Sciatic nerve (tissue), 2 donors: ENCODE measurements at places on chromosomes 12 and 14. TPM values are rescaled to one million over a fixed set of nuclear protein-coding genes. Genes with fewer than 3 reads are reported as not detected.
A peak's percentile ranks its signal among the peaks of the same experiment; 100 is the strongest.

- DNase-seq: no peak
These were observed 29.3 kb downstream of the CD9 start for GRCh38 chr12:6229224-6230218.

PTCSC3 gene
- total RNA-seq: not detected

GLT1D1 gene
- total RNA-seq: 2.0 TPM

DNA sequence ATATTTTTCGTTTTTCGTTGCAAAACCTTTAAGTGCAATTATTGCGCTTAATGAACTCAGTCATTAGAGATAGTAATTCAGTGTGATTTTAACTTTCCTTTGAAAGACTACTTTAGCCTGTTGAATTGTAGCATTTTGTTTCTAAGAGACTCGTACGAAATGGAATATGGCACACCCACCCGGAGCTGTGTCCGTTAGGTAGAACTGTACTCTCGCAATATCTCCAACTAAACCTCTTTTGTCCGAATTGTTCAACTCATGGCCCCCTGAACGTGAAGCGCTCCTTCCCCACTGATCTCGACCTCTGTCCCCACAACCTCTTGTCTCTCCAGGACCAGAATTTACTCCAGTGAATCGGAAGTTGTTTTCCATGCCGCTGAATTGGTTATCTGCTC is 800 bp downstream of the PCNX4 start:
- DNase-seq: no peak

MPHOSPH9 gene
- 22.9 TPM for total RNA-seq

C14orf180 gene
- total RNA-seq: 4.7 TPM

DNA sequence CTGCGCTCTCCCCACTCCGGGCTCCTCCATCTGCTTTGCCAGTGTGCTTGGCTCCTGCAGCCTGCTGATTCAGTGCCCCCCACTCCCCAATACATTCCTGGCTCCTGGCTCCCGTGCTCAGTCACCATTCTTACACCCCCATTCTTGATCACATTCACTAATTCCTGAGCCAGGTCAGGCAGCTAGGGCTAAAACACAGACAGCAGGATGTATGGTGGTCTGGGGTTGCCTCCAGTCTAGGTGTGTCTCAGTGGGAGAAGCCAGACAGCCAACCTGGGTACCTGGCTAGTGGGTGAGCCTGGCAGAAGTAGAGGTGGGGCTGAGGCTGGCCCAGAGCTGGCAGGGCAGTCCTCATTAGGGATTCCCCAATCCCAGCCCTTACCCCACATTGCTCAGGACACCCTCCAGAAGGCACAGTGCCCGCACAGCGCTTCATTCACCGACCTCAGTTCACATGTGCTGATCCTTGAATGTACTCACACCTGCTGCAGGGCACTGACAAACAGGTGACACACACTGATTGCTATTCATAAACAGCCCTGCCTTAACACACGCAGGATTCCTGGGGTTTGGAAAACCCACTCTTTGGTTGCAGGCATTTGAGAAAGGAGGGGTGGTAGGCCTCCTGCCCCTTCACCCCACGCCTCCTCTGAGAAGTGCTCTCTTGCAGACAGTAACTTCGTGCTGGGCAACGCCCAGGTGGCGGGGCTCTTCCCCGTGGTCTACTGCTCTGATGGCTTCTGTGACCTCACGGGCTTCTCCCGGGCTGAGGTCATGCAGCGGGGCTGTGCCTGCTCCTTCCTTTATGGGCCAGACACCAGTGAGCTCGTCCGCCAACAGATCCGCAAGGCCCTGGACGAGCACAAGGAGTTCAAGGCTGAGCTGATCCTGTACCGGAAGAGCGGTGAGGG is 1.7 kb downstream of the KCNH3 start:
- peak; percentile 31 for DNase-seq

DNA sequence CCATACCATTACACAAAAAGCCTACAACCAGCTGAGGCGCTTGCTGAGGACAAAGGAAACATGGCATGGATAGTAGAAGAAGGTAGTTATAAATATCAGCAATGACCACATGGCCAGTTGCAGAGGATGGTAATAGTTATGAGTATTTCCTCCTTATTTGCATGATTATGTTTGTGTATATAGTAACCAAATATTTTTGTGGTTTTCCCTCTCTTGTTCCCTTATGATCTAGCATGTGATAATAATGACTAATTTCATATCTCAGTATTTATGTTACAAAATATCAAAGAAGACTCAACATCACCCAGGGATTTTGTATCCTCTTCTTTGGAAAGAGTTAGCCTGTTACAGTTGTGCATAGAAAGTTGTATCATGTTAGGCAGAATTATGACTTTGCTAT is 13.5 kb upstream of the CATSPERB start:
- DNase-seq: no peak

EIF2S3B gene
- total RNA-seq: 0.62 TPM

GRCh38 chr14:101198398-101199027 is 295.0 kb upstream of the RTL1 start:
- DNase-seq: peak; percentile 31

DNA sequence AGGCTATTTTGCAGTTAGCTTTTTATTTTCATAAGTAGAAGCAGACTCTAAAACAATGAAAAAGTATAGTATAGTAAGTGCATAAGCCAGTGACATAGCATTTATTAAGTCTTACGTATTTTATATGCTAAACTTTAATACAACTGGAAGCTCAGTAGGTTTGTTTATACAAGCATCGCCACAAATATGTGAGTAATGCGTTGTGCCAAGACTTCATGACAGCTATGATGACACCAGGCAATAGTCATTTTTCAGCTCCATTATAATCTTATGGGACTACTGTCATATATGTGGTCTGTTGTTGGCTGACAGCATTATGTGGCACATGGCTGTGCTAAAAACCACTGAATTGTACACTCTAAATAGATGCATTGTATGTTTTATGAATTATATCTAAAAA is 40.3 kb downstream of the SLC38A2 start:
- DNase-seq: no peak

MIPOL1 gene
- 25.8 TPM for total RNA-seq

CCDC175 gene
- not detected for total RNA-seq

LRRC43 gene
- 0.58 TPM for total RNA-seq

GRCh38 chr12:121806546-121807423 is 3.0 kb downstream of the SETD1B start:
- no peak for DNase-seq

GRCh38 chr12:117010693-117011451 is 88.3 kb downstream of the TESC start:
- DNase-seq: no peak

FAM222A gene
- 4.7 TPM for total RNA-seq

DNA sequence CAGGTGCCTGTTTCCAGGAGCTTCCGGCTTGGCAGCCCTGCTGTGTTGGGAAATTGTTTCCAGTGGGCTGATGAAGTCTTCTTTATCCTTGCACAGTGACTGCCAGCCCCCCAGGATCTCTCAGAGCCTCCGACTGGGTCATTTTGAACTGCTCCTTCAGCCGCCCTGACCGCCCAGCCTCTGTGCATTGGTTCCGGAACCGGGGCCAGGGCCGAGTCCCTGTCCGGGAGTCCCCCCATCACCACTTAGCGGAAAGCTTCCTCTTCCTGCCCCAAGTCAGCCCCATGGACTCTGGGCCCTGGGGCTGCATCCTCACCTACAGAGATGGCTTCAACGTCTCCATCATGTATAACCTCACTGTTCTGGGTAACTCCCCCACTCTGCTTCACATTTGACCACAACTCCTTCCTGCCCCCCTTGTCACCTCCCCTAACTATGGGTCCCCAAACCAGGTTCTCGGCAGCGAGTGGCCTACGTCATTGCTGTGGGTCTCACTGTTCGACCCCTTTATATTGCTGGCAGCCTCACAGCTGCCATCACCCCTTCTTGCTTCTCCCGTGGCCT is 2.3 kb downstream of the LAG3 start:
- DNase-seq: no peak

B4GALNT3 gene
- 28.8 TPM for total RNA-seq

GRCh38 chr12:122048151-122048550 is 26.5 kb downstream of the BCL7A start:
- DNase-seq: no peak

DNA sequence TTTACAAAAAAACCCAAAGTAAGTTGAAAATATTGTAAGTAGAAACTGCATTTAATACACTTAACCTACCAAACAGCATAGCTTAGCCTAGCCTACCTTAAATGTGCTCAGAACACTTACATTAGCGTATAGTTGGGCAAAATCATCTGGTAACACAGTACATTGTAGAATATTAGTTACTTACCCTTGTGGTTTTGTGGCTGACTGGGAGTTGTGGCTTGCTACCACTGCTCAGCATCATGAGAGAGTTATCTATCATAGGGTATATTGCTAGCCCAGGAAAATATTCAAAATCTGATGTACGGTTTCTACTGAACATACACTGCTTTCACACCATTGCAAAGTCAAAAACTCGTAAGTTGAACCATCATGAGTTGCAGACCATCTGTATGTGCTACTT is 141.7 kb upstream of the GARIN6 start:
- no peak for DNase-seq

DNA sequence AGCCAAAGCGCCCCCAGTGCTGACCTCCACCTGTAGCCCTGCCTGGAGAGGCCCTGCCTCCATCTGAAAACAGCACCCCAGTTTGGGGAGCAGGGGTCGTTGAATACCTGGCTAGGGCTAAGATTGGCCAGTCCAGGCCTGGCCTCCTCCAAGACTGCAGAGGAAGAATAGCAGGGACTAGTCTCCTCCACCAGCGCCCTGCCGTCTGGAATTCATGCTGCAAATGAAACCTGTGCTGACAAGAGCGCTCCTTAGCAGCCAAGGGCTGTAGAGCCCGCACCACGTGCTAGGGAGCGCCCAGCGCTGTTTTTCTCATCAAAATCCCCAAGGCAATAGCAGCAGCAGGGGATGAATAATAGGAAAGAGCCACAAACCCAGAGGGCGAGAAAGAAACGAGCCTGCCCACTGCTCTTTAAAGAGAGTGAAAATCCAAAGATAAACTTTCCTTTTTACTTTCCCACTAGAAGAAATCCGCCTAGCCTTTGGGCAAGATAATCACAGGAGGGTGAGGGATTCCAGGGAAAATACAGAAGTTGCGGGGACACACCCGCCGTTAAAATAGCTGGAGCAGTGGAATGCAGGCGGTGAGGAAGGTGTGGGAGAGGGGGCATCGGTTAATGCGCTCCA is 3.3 kb downstream of the COL2A1 start:
- DNase-seq: peak; percentile 57

DNA sequence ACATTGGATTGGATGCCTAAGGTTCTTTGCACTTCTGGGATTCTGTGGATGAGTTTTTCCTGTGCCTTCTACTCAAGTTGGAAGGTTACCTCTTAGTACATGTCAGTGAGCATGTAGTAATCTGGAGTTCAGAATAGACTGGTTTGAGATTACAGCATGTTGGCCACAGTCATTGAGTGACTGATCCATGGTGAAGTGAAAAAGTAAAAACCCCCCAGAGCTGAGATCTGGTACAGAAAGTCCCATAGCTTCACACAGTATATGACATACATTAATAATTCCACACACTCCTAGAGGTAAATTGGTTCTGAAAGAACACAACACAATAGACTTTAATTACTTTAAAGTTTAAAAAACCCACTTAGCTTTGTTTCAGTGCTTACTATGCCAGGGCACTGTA is 11.9 kb upstream of the CCND2 start:
- no peak for DNase-seq

- no peak for DNase-seq
These were observed 131.2 kb downstream of the CRADD start for GRCh38 chr12:93808169-93808899.

STAB2 gene
- 0.13 TPM for total RNA-seq

DNA sequence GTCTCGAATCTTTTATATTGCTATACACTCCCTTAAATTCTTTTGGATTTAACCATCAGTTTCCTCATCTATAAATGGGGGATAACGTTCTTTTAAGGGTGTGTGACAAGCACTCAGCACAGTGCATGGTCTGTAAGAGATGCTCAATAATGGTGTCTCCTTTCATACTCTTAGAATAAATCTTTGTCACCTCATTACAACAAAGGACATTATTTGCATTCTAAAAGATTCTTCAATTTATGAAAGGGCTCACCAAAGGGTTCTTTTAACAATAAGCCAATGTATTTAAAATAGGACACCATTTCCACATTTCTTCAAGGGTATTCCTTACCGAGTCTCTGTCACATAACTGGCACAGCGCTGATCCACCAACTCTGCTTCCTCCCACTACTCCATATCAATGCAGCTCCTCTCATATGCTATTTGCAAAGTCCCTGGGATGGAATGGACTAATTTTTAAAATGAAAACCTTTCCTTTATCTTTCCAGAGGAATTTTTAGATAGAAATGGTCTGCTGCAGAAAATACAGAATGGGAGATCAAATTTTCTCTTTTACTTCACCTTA is 29.2 kb upstream of the RIC8B start:
- DNase-seq: no peak

GRCh38 chr14:97458661-97459579 is 661.7 kb downstream of the VRK1 start:
- no peak for DNase-seq
